Caki2 (cell line): ENCODE measurements at places on chromosomes 1 and 21.

DNA sequence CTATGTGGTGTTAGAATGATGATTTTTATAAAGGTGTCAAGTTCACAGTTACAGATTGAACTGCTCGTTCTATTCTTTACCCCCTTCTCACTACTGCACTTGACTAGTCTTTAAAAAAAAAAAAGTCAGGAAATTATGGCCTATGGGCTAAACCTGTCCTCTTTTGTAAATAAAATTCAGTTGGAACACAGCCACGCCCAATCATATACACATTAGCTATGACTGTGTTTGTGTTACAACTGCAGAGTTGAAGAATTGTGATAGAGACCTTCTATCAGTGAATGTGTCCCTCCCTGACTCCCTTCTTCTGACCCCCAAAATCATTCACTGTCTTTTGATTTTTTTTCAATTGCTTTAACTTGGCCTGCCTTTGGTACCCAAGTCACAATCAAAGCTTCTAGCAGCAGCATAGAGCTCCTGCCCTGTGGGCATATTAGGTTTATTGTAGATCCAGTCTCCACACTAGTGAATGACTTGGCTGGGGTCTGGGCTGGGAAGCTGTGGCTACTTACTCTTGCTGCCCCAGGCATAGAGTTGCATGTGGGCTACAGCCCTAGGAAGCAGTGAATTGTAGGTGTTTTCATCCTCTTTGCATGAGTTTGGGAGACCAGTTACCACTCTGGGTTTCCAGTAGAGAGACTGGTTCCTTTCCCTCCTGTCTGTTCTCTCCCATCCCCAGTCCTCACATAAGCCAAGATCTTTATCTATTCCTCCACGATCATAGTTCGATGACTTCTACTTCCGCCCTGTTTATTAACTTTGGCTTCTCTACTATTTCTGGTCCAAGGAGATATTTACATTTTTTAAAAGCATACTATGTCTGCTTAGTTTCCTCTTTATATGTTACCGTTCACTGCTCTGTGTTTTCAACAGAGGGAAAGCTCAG, 249.9 kb downstream of the FMN2 start:
- DNase-seq, result no peak

- no peak for DNase-seq
Observed at GRCh38 chr1:173014160-173014559, 36.6 kb downstream of the TNFSF18 start.

- peak; percentile 56 for DNase-seq
Observed at GRCh38 chr1:118960026-118960561, 28.0 kb downstream of the TBX15 start.

- DNase-seq, result no peak
Observed at GRCh38 chr1:59258412-59259032, 38.4 kb upstream of the FGGY start.

DNA sequence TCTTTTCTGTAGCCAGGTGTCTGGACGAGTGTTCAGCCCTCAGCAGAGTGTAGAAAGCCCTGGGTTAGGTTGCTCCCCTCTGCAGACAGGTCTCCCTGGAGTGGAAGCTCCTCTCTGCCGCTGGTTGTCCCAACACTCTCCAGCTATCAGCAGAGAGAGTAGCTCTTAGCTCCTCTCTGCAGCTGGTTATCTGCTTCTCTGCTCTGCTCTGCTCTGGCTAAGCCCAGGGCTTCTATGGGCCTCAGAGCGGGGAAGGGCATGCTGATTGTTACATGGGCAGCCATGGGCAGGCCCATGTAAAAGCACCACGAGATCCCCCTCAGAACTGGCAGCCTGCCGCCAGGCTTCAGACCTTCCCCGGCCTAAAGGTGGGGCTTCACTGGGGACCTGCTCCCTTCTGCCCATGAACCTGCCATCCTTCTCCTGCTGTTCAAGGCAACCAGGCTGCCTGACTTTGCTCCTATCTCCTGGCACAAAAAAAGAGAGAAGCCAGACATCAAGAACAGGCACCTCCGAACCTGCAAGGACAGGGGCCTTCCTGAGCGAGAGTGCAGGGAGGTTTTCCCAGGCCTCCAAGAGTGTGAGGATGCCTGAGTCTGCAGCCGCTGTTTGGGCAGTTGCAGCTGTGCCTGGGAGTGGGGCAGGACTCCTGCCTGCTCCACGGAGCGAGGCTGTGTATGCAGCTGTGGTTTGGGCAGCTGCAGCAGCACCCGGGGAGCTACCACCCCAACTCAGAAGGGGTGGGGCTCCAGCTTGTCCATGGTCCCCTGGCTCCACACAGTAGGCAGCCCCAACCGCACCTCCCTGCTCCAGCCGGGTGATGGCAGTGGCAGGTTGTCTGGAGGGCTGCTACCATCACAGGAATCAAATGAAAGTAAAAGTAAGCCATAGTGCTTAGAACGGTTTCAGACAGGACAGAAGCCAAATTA, 973.7 kb downstream of the LTN1 start:
- peak; percentile 26 for DNase-seq

- DNase-seq, result no peak
Observed at GRCh38 chr1:211788626-211789025, 41.9 kb downstream of the LPGAT1 start.

- no peak for DNase-seq
Observed at GRCh38 chr1:104189207-104189606, 439.5 kb downstream of the AMY1C start.

DNA sequence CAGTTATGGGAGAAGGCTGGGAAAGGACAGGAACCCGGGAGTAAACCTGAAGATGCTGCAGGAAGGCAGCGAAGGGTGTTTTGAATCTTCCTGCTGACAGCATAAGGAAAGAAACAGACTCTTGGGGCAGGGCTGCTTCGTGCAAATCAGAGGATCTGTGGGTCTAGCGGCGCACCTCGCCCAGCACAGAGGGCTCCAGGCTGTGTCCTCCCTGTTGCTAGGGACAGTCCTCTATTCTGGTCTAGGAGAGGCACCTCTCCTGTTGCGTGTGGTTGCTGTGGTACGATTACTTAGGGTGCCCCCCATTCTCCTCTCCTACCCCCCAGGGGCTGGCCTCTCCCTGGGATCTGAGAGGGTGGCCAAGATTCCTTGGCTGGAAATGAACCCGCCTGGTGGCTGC, 11.4 kb downstream of the C2CD2 start:
- DNase-seq, result no peak

GRCh38 chr1:69976896-69977295, 228.5 kb downstream of the LRRC40 start:
- DNase-seq, result no peak

- no peak for DNase-seq
Observed at GRCh38 chr1:40341491-40342380, 24.6 kb upstream of the COL9A2 start.

DNA sequence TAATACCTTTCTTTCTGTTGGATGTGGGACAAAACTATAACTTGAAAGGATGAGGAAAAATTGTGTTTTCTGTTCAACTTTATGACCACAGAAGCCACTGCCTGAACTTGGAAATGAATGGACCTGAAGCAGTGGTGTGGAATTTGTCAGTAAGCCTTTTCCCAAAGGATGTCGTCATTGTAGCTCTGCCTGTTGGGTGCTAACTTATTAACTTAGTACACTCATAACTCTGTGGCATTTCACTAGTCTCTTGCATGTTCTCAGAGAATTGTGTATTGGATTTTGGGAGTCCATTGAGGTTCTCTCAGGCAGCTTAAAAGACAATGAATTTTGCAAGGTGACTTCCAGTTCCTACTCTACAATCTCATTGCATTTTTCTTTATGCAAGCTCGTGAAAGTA, 49.6 kb downstream of the KCNK2 start:
- peak; percentile 63 for DNase-seq

DNA sequence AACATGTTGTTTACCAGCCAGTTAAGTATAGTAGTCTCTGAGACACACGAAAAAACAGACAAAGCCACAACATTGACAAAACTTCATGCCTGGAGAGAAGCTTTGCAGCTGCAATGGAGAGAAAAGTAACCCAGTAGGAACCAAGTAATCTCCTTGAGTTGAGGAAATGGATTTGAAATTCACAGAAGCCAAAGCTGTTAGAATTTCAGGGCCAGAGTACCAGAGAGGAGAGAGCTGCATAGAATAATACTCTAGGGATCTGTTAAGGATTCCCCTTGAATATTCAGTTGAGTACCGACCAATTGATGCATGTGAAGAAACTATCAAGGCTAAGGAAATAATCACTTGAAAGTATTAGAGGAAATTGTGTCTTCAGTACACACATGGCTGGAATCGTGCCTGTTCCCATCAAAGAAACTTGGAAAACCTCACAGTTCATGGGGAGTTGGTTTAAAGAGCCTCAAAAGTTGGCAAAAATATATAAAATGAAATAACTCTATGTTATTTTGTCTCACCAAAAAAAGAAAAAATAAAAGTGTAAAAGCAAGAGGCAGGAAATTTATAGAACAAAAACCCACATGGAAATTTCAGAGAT, 324.0 kb upstream of the NEGR1 start:
- no peak for DNase-seq

GRCh38 chr1:41017141-41018017, 4.1 kb downstream of the SLFNL1 start:
- no peak for DNase-seq

DNA sequence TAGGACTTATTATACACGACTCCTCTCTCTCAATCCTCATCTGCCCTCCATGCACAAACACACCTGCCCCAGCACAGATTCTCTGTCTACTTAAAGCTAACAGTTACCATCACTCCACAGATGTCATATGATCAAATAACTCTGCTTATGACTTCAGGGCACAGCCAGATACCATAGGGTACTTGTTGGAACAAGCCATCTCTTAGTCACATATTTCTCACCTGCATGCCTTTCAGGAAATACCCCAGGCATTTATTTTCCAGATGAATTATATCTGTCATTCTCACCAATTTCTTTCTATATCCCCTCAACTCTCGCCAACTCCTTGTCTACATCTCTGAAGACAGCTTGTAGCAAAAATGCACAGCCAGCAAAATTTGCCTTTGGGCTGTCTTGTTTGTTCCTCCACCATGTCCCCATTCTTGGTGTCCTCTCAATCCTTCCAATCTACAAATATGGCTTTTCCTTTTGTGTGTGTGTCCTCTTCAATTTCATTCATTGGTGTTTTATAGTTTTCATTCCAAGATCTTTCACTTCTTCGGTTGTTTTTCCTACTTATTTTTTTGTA, 353.9 kb upstream of the CAMK1G start:
- DNase-seq, result no peak

GRCh38 chr1:14926818-14927575, 226.6 kb upstream of the TMEM51 start:
- no peak for DNase-seq

GRCh38 chr1:3000671-3001470, 20.4 kb upstream of the ACTRT2 start:
- no peak for DNase-seq

DNA sequence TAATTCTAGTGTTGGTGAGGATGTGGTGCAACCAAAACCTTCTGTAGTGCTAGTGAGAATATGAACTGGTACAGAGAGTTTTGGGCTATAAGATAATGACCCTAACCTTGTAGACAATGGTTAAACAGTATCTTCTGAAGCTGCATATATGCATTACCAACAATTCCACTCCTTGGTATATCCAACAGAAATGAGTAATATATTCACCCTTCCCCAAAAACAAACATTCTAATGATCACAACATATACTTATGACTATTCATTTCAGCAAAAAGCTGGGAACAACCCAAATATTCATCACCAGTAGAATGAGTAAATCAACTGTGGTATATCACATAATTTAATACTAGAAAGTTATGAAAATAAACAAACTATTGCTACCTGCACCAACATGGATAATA, 39.6 kb upstream of the DPYD start:
- no peak for DNase-seq

- no peak for DNase-seq
Observed at GRCh38 chr1:81314513-81315233, 486.1 kb upstream of the ADGRL2 start.

DNA sequence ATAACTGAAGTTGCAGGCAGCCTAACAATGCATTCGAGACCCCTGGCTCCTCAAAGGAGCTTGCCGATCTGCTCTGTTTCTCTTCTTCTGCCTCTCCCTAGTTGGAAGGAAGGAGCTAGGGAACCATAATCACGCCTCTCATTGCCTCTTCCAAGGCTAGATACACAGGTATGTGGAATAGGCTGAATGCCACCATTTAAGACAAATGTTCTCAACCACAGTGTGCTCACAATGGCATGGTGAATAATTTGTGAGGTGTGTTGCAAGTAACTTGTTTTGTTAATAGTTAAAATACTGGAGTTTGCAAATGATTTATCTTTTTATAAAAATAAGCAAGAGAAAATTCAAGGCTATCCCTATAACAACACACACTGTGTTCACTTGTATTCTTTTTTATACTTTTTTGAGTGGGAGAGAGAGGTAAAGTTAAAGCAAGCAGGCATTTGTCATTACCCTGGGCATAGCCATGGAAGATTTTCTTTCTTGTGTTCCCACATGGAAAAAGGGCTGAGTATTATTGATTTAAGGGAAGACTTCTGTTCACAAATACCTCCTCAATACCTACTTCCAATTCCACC, 45.4 kb upstream of the SYT6 start:
- no peak for DNase-seq

GRCh38 chr1:21451981-21452411, 12.1 kb downstream of the NBPF3 start:
- DNase-seq, result no peak

DNA sequence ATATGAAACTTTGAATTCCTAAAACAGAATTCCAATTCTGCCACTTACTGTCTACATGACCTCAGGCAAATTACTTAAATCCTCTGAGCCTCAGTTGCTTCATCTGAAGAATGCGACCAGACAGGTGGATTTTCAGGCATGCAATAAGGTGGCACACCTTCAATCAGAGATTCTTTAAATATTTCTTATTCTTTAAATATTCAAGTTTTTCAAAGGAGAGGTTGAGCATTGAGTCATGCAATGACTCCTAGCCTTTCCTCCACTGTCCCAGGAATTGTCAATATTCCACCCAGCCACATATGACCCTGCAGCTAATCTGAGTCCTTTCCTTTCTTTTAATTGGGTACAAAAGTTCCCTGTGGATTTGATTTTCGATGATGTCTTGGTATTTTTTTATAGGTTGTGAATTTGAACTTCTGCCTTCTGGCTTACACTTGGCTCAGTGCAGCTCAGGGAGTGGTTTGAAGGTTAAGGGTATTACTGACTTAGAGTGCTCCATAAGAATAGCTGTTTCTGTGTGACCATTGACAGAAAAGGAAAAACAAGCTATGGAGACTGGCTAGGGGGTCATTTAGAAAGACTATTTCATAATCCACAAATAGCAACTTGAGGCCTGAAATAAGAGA, 52.2 kb upstream of the PRDX6 start:
- DNase-seq, result no peak

- peak; percentile 38 for DNase-seq
Observed at GRCh38 chr1:145963265-145964019, 933 bp downstream of the ANKRD34A start.

DNA sequence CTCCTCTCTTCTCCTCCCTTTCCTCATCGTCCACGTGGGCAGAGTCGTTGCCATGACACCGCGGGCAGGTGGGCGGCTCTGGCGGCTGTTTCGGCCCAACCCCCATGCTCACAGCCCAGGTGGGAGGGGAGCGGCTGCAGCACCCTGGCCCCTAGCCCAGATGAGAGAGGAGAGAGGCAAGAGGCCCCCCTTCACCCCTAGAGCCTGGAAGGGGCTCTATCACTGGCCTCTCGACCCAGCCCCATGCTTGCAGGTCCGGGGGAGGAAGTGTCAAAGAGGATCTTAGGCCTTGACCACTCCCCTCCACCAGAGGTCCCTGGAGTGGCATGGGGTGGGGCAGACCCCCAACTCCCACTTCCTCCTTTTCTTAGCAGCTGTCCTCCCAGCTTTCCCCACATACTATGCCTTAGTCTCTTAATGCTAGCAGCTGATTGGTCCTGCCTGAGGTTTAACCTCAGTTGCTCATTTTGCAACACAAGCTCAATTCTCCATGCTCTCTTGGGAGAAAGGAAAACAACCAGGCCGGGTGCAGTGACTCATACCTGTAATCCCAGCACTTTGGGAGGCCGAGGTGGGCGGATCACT, 10.4 kb downstream of the DLGAP3 start:
- DNase-seq, result no peak
